Fibroblast of skin of scalp (primary cell): ENCODE measurements at places on chromosomes 5 and 9.
A peak's percentile ranks its signal among the peaks of the same experiment; 100 is the strongest.

DNA sequence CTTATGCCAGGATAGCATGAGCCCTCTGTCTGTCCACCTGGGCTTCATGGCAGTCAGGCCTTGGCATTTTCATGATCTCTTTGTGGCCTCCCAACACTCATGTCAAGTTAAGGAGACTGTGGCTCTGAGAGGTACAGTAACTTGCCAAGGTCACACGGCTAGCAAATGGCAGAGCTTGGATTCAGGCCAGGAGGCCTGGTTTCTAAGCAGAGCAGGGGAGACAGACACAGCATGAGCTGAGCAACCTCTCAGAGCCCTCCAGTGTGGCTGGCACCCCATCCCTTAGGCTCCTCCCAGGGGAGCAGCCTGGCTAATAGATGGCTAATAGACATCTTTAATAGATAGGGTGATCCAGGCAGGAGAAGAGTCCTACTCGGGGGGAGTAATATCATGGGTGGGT lies 4.1 kb downstream of the SYNPO start:
- no peak for DNase-seq

DNA sequence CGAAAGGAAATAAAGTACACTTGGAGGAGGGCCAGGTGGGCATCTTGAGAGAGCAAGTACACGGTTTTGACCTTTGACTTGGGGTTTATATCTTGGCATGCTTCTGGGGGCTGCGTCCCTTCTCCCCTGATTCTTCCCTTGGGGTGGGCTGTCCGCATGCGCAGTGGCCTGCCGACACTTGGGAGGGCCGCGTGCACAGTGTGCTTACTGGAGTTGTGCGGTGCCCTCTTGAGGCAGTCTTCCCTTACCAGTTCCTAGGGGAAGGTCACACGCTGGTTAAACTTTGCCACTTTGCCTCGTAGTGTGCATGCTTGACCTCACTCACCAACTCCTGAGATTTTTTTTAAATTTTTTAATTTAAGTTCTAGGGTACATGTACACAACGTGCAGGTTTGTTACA lies 4.3 kb upstream of the CLPTM1L start:
- DNase-seq: no peak

- peak; percentile 74 for DNase-seq
These were observed 24.3 kb upstream of the ENHO start for GRCh38 chr9:34546834-34547827.

GRCh38 chr9:119961774-119962424 lies 592.7 kb upstream of the BRINP1 start:
- DNase-seq: peak; percentile 39

DNA sequence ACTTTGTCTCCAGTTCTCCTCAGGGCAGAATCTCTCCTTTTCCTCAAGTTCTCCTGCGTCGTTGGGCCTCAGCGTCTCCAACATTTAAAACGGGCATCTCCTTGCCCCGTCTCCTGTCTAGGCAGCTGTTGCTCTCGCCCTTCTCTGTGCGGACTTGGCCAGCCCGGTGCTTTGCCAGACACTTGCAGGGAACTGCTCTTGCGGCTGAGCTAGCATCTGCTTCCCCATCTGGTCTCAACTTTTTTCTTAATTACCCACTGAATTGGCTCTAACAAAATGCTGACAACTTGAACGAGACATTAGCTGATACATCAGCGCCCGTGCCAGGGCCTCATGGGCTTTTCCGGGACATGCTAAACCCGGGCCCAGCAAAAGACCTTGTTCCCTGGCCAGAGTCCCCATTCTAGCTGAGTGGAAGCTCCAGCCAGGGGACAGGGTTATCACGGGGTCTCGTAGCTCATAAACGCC lies 25.1 kb downstream of the ZNF618 start:
- DNase-seq: no peak

DNA sequence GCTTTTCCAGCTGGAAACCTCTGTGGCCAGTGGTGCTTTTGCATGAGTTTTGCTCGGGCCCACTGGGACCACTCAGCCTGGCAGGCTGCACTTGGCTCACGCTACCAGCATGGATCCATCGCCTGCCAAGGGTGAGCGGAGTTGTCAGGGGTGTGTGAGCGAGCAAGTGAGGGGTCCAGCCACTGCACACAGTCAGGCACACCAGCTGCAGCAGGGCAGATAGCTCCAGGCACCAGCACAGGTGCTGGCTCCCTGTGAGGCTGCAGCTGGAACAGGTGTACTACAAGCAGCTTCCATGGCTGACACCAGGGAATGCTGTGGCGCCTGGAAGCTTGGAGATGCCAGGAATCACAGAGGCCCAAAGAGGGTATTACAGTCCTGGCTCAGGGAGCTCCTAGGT lies 391.2 kb upstream of the SGCD start:
- no peak for DNase-seq

GRCh38 chr5:124297826-124298225 lies 448.6 kb downstream of the ZNF608 start:
- peak; percentile 6 for DNase-seq

DNA sequence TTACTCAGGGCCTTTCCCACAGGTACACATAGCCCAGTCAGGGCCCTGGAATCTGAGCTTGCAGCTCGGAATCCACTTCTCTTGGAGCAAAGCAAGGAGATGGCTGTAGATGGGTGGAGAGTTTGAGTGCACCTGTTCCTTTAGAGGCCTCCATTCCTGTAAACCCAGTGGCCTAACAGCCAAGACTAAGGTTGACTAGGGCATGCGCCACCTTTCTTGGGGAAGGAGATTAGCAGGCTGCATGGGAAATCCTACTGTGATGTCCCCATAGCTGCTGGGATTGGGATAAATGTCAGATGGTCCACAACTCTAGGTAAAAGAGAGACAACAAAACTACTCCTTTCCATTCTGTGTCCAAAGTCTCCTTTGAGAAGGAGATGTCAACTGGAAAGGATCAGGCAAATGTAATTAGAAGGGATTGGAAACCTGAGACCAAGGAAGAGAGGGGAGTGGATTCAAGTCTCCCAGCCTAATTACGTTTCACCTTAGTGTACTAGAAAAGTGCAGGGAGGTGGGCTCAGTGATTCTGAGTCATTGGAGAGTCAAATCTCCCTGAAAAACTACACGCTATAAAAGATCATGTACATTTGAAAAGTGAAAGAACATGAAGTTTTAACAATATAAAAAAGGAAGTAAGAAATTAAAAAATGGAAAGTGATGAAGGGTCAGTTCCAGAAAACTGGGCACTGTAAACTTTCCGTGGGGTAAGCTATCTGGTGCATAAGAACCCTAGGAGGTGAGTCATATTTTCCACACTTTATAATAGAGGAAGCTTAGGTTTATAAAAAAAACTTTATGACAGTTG lies 104.2 kb downstream of the SEC61B start:
- peak; percentile 21 for DNase-seq

GRCh38 chr5:167207081-167207480 lies 1084.4 kb upstream of the WWC1 start:
- peak; percentile 94 for DNase-seq

DNA sequence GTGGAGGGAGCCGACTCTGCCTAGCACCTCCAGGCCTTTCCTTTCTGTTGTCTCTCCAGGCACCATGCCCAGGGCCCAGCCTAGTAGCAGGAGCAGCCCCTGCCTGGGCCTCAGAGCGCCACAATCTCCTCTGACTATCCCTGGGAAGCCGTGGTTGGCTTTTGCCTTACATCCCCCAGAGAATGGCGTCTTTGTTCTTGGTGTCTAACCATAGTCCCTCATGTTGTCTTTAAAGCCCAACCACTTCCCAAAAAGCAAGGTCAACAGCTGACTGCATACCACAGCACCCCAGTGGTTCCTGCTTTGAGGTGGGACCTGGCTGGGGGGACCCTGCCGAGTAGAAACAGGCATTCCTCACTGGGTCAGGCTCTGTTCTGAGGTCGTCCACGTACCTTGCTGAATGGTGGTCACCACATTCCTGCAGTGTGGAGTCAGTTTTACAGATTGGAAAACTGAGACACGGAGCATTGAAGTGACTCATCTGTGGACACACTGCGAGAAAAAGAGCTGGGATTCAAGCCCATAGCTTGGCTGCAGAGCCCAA lies 13.7 kb upstream of the CERCAM start:
- peak; percentile 49 for DNase-seq

DNA sequence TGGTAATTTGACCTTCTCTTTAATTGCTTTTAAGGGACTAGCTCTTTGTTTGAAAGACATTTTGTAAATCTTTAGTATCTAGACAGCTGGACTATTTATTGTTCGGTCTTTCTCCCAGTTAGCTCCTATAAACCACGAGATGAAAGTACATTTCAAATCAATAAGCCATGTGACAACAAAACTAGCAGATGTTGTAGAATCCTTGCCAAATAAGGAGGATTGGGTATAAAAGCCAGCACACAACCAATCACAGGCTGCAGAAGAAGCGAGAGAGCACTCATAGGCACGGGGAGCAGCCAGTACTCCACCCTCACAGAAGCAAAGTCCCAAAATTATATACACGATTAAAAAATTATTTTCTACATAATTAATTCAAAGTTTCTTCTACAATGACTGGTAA lies 8.1 kb upstream of the OMD start:
- no peak for DNase-seq
